ENCODE measurements at places on chromosomes 3 and 15.

GRCh38 chr15:48915861-48916260 lies 37.9 kb downstream of the EID1 start:
- no peak for DNase-seq

GRCh38 chr3:50365080-50365841 lies 5.9 kb upstream of the TMEM115 start:
- DNase-seq = peak; percentile 94

GRCh38 chr3:40398346-40398745 lies 11.4 kb downstream of the ENTPD3 start:
- no peak for DNase-seq

GRCh38 chr15:49989498-49989897 lies 129.5 kb downstream of the ATP8B4 start:
- no peak for DNase-seq

DNA sequence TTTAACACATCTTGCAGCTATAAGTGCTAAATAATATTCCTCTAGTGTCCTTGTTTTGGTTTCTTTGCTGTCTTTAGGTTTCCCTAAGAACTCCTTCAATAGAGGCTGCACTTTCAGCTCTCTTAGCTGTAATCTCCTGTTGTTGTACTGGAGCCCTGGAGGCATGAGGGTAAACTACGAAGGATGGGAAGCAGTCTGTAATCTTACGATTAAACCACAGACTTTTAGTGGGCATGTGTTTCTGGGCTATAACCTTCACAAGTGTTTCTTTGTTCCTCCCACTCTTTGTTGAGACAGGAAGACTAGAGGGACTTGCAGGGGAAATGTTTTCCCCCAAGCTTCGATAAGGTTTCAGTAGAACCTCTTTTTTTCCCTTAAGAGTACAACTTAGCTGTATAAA lies 1058.1 kb downstream of the NSUN3 start:
- DNase-seq = no peak

- no peak for DNase-seq
Observed at GRCh38 chr3:71863563-71864190, 78.7 kb upstream of the PROK2 start.

DNA sequence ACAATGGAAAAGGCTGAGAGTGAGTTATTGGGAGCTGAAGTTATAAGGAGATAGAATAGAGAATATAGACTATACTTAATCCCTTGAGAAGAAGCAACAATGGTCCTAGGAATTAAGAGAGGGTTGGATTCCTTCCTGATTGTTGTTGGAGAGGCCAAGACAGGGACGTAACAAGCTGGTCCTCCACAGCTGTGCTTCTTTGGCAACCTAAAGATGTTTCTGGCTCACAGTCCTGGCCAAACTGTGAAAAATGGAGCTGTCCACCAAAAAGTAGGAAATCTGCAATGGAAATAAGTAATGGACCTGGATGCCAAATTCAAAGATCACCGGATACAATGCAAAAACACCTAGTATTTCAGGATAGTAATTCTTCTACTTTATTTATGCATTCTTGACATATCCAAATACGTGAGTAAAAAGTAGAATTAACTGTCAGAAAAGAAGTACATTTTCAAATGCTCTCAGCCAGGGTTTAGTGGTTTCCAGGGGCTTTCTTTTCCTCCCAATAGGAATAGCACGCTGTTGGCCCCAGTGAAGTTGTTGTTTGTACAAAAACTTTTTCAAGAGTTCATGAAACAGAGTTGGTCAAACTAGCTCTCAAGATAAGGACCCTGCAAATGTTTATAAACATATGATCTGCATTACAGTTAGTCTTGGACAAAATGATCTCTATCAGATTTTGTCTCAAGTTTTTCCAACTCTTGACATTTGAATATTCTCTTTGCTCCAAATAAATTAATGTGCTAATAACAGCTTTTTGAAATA lies 28.3 kb downstream of the CERS3 start:
- no peak for DNase-seq

DNA sequence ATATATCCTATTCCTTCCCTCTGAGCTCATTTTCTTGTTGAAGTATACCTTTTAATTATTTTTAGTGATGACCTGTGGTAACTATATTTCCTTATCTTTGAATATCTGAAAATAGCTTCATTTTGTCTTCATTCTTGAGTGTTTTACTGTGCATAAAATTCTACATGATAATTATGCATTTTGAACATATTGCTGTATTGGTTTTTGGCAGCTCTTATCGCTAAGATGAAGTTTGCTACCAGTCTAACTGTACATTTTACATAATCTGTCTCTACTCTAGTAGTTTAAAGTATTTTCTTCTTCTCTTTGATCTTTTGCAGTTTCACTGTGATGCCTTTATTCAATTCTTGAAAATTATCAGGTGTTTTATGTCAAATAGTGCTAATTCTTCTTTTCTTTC lies 189.5 kb downstream of the ISL2 start:
- DNase-seq = no peak

DNA sequence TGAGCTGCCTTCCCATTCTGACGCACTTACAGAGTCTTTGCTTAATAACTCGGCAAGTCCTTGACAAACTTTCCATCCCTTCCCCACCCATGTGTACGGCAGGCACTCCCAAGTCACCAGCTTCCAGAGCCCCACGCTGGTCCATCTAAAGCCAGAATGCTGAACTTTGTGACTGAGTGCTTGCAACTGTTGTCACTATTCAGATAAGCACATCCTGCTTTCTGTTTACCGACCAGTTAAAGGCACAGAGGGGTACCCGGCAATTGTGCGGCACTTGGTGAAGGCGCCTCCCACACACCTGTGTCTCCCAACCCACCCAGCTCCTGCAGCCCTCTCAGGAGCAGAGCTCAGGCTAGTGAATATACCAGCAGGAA lies 430.6 kb downstream of the FOXP1 start:
- no peak for DNase-seq

GRCh38 chr3:123448536-123449101 lies at the start of gene ADCY5:
TSS of gene ADCY5 (minus strand) at chr3:123449090. CDS start at chr3:123448545, 545 bp downstream.
- DNase-seq = no peak

GRCh38 chr3:109316162-109316730 lies at the start of gene DPPA2:
TSS of gene DPPA2 (minus strand) at chr3:109316517. CDS start at chr3:109314542, 1,975 bp downstream.
- no peak for DNase-seq

Data from MM.1S (cell line).